Stimulated activated naive CD4-positive, alpha-beta T cell (primary cell): ENCODE measurements at places on chromosomes 7 and 10.
A peak's percentile ranks its signal among the peaks of the same experiment; 100 is the strongest.

DNA sequence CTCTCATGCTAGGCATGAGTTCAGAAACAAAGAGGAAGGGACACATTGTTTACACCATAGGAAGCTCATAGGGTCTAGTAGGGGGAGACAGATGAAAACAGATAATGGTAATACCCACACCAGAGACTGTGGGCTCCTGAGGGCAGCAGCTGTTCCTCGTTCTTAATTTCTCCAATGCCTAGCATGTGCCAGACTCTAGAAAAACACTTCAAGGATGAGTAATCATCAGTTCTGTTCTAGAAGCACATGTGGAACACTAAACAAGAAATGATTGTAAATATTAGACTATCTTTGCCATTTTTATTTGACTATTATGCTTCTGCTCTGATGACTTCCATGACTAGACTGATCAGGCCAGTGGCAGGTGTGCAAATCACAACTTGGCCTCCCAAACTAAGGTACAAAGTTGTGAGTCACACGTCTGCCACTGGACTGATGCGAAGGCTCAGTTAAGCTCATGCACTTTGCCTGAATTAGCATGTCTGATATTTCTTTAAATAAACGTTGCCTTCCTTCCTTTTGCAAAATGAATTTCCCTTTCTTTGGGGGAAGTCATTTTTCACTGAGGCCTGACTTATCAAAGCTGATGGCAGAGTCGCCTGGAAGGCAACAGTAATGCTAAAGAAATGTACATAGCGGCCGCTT lies 89.2 kb upstream of the FGL2 start:
- DNase-seq: no peak

GRCh38 chr10:103506061-103506460 lies 12.6 kb downstream of the NEURL1 start:
- no peak for DNase-seq

- no peak for DNase-seq
These were observed 317.7 kb downstream of the CAMK1D start for GRCh38 chr10:12667052-12667451.

GRCh38 chr7:44966731-44967538 lies 11.9 kb downstream of the MYO1G start:
- no peak for DNase-seq

DNA sequence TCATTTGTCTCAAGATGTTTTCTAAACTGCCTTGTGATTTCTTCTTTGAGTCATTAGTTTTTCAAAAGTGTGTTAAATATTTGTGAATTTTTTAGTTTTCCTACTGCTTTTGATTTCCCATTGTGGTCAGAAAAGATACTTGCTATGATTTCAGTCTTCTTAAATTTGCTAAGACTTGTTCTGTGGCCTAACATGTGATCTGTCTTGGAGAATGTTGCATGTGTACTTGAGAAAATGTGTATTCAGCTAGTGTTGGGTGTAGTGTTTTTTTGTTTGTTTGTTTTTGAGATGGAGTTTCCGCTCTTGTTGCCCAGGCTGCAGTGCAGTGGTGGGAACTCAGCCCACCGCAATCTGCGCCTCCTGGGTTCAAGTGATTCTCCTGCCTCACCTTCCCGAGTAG lies 28.6 kb downstream of the BMPR1A start:
- DNase-seq: no peak

DNA sequence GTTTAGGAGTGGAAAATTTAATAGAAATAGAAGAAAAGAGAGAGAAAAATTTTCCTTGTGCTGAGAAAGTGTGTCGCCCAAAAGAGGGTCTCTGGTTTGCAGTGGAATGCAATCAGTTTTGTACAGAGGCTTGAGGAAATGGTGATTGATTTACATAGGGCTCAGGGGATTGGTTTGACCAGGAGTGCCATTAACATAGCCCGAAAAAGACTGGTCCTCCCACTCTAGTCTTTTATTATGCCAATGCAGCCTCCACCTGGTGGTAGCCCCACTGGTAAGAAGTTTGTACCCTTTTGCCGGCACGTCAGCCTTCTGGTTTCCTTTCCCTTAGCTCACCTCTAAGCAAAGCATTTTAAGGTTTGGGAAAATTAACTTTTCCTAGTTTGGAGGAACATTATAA lies 885.3 kb downstream of the XPNPEP1 start:
- no peak for DNase-seq

DNA sequence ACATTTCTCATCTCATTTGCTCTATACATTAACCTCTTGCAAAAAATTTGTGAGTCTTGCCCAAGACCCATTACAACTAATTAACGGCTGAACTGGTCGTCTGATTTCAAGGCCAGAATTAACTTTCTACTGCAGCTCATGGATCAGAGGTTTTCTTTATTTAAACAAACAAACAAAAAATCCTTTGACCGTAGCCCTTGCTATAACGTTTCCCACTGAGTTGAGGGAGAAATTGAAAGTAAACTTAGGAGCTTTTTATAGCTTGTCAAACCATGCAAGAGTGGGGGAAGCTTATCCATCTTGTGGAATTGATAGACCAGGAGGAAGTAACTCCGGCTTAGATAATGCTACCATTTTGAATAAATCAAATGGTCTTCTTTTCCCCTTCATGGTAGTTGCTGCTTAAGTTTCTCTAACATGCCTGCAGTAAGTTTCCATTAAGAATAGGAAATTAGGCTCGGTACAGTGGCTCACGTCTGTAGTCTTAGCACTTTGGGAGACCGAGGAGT lies 3.3 kb downstream of the SRGN start:
- DNase-seq: peak; percentile 11

GRCh38 chr10:46022978-46023702 lies 7.3 kb downstream of the NCOA4 start:
- peak; percentile 53 for DNase-seq

- no peak for DNase-seq
These were observed 16.7 kb downstream of the PPP1R3C start for GRCh38 chr10:91616137-91616536.

- no peak for DNase-seq
These were observed 25.6 kb downstream of the KAZALD1 start for GRCh38 chr10:101087376-101087775.

GRCh38 chr7:80385508-80385907 lies 126.4 kb downstream of the GNAT3 start:
- no peak for DNase-seq

DNA sequence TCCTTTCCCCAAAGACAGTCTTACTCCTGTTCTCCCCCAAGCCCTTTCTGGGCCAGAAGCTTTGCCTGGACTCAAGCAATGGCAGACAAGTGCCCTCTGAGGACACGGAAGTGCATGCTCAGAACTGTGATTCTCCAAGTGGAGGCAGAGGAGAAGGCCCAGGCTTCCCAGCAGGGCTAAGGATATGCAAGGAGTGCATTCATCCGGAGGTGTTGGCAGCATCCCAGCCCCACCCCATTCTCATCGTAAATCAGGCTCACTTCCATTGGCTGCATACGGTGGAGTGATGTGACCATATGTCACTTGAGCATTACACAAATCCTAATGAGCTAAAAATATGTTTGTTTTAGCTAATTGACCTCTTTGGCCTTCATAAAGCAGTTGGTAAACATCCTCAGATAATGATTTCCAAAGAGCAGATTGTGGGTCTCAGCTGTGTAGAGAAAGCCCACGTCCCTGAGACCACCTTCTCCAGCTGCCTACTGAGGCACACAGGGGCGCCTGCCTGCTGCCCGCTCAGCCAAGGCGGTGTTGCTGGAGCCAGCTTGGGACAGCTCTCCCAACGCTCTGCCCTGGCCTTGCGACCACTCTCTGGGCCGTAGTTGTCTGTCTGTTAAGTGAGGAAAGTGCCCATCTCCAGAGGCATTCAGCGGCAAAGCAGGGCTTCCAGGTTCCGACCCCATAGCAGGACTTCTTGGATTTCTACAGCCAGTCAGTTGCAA lies 1.4 kb upstream of the RBP3 start:
- DNase-seq: no peak

GRCh38 chr7:104852386-104852785 lies 161.6 kb upstream of the KMT2E start:
- DNase-seq: no peak

- DNase-seq: peak; percentile 57
These were observed 860 bp downstream of the ZEB1 start for GRCh38 chr10:31319602-31320549.

DNA sequence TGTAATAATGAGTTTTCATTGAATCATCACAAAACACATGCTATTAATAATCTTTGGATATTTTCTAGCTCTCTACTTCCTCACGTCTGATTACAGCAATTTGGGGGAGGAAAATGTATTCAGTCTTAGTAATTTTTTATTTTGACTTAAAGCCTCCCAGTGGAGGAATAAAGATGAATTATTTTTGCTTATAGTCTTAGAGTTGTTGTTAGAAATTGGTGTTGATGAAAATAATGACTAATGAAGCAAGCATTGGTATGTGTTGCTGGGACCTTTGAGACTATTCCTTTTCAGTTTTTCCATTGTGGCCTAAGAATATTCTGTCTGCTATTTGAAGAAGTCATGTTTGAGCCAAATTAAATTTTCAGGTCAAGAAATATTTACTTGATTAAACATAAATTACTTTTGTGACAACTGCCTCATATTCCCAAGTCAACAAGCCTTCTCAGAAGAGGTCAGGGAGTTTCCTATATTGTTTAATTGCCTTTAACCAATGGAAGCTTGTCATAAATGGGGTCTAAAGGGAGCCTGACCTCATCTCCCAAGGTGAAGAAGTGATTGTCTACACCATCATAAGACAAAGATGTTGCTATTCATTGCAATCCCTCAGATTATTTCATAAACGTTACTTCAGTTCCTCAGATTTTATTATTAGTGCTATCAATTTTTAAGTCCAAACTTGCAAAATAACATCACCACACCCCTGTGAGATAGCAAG lies 90.0 kb downstream of the ST7 start:
- no peak for DNase-seq

DNA sequence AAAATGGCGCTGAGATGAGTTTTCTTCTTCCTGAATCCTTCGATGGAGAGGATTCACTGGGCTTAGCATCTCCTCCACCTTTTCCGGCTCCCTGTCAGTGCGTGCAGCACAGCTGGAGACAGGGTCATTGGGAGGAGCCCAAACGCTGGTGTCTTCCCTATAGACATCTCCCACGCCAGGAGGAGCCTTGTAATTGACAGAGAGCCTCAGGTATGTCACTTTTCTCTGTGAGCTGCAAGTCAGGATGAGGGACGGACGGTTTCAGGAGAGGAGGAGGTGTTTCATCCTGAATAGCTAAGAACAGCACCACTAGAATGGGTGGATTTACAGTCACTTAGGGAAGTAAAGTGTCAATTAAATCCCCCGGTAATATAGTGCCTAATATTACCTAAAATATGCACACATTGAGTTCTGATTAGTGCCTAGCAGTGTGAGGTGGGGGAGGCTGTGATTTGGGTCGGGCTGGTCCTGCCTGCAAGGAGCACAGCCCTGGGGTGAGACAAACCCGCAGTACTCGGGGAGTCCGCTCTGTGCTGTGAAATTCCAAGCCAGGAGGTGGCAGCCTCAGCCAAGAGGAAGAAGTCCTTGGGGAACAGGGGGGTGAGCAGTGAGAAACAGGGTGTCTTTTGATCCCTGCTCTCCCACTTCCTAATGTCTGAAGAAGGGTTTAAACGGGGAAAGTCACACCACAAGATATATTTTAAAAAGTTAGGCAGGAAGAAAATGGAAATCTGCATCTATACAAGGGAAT lies 28.2 kb downstream of the IL15RA start:
- DNase-seq: no peak

DNA sequence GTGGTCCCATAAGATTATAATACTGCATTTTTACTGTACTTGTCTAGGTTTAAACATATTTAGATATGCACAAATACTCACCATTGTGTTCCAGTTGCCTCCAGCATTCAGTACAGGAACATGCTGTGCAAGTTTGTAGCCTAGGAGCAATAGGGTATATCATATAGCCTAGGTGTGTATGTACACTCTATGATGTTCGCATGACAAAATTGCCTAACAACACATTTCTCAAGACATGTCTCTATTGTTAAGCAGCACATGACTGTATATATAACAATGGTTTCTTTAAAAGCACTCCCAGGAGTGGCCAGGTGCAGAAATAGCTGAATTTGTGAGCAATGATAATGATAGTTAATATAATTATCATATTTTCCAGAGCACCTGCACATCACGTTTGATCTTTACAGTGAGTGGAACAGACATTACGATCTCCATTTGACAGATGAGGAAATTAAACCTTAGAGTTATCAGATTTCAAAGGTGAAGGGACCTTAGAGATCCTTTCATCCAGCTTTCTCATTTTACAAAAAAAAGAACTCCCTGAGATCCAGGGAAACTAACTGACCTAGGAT lies 99.2 kb upstream of the PDCD4 start:
- no peak for DNase-seq

DNA sequence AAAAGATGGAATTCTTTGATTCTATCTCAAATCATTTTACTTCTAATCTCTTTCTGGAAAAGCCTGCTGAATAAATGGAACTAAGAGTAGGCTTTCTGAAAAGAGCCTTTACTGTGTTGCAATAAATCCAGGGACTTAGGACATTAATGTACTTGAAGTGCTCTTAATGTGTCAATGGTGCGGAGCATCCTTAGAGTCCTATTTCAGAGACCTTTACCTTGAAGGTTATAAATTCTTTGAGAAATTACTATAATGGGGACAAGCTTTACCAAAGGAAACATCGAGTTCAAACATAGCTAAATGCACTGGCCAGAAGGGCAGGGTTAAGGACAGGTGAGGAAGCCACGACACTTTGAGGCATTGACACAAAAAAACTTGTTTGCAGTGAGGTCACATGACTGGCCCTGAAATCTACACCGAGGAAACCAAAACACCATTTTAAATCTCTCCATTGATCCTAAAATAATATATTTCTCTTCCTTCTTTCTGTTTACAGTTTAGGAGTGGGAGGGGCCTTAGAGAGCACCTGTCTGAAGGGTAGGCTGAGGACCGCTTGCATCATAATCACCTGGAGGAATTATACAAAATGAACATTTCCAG lies 48.1 kb upstream of the EXOC6 start:
- DNase-seq: no peak

DNA sequence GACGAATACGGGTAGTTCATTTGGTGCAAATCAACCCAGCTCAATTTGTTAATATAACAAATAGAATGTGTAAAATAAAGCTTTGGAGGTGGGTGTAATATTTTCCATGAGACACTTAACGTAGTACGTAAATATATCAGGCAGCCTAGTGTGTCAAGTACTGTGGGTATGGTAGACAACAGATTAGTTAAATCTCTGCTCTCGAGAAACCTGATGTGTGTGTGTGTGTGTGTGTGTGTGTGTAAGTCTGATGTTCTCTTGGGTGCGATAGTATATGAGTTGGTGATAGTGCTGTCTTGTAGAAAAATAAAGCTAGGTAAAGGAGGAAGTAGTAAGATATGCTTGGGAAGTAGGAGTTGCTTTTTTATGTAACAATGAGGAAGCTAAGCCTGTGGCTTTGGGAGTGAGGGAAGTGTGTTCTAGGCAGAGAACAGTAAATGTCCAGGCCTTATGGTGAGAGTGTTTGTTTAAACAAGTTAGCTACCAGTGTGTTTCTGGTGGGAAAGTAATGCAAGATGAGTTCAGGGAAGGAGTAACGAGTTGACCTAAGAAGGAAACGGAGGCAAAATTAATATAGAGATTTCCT lies 26.1 kb downstream of the WAC start:
- DNase-seq: no peak

- DNase-seq: no peak
These were observed 86.9 kb upstream of the ZNF438 start for GRCh38 chr10:31118556-31118955.
